ENCODE measurements at places on chromosomes 5 and 9. TPM values are rescaled to one million over a fixed set of nuclear protein-coding genes. Genes with fewer than 3 reads are reported as not detected.

SLC44A1 gene
- 20.0 TPM for total RNA-seq

EIF4E1B gene
- total RNA-seq = not detected

HEXB gene
- 116 TPM for total RNA-seq

TMEM232 gene
- not detected for total RNA-seq

TICAM2 gene
- total RNA-seq = 1.3 TPM

IL31RA gene
- 1.4 TPM for total RNA-seq
